ENCODE measurements at places on chromosomes 11 and 22.

DNA sequence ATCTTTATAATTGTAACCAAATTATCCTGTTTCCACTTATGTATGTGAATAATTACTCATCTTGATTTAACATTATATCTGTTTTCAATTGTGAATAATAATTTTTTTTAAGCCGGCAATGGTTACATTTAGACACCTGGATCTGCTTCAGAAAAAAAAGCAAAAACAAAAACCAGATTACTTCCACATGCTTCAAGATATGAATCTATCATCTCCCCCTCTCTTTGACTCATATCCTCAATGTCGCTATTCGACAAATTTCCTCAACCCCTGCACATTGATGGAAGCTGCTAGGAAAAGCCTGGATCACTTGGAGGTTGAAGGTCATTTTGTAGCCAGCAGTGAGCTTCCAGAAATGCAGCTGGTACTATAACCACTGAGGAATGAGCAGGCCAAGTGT is 42.7 kb downstream of the SLC1A2 start:
- DNase-seq, result no peak

GRCh38 chr22:30459181-30460052 is 12.4 kb downstream of the SEC14L3 start:
- no peak for DNase-seq

DNA sequence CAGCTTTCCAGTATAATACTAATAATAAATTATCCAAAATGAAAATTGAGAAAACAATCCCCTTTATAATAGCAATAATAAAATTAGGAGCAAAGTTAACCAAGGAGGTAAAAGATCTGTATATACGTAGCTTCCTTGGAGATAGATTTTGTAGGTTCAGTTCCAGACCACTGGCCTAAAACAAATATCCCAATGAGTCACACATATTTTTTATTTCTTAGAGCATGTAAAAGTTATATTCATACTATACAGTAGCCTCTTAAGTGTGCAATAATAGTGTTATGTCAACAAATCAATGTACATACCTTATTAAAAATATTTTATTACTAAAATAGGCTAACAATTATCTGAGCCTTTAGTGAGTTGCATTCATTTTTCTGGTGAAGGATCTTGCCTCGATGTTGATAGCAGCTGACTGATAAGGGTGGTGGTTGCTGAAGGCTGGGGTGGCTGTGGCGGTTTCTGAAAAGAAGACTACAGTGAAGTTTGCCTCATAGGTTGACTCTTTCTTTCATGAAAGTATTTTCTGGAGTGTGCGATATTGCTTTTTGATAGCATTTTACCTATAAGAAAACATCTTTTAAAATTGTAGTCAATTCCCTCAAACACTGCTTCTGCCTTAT is 178.5 kb downstream of the ARHGAP42 start:
- no peak for DNase-seq

DNA sequence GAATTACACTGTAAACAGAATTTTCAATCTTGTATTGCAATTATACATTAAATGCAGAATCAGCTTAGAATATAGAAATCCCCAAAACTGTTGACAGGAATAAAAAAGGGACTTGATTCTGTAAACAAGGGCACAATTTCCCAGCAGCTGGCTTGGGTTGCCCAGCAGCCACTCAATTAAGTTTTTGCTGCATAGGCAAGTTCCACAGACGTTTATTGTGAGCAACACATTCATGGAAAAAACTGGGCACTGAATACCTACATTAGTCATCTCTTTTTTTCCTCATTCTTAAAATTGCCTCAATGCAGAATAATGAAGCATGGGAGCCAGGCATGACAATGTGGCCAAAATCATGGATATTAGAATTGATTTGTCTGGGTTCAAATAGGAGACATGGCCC is 421.8 kb upstream of the ANO5 start:
- no peak for DNase-seq

DNA sequence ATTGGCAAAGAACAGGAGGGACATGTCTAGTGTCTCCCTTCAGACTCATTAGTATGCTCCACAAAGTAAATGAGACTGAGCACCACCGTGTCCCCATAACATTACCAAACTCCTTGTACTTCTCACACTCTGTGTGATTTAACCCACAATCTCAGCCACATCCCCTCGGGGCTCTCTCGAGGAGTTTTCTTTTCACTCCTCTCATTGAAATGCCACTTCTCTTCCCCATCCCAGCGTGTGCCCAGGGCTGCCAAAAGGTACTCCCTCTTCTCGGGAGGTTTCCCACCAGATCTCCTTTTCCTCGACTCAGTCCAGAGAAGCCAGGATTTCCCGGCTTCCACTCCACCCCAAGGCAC is 1.1 kb downstream of the RBFOX2 start:
- no peak for DNase-seq

DNA sequence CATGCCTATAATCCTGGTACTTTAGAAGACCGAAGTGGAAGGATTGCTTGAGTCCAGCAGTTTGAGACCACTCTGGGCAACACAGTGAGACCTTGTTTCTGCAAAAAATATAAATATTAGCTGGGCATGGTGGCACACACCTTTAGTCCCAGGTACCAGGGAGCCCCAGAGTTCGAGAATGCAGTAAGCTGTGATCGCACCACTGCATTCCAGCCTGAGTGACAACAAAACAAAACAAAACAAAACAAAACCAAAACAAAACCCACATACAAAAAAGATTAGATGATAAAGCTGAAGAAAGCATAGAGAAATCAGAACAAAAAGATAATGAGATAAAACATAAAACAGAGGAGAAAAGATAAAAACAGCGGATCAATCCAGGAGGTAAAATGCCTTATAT is 62.1 kb downstream of the TCF20 start:
- no peak for DNase-seq

GRCh38 chr11:128735935-128736605 is 42.2 kb downstream of the FLI1 start:
- DNase-seq, result no peak

GRCh38 chr11:101552888-101553287 is 30.9 kb downstream of the TRPC6 start:
- no peak for DNase-seq

GRCh38 chr11:97548280-97548679 is 1158.5 kb downstream of the JRKL start:
- DNase-seq, result no peak

GRCh38 chr22:44452531-44453420 is 45.3 kb downstream of the RTL6 start:
- DNase-seq, result no peak

- no peak for DNase-seq
Measured at GRCh38 chr11:64164392-64165312, 1.3 kb downstream of the MACROD1 start.

- no peak for DNase-seq
Measured at GRCh38 chr11:112175599-112175952, 264 bp downstream of the BCO2 start.

GRCh38 chr11:119590651-119591351 is 138.2 kb downstream of the NECTIN1 start:
- DNase-seq, result no peak

DNA sequence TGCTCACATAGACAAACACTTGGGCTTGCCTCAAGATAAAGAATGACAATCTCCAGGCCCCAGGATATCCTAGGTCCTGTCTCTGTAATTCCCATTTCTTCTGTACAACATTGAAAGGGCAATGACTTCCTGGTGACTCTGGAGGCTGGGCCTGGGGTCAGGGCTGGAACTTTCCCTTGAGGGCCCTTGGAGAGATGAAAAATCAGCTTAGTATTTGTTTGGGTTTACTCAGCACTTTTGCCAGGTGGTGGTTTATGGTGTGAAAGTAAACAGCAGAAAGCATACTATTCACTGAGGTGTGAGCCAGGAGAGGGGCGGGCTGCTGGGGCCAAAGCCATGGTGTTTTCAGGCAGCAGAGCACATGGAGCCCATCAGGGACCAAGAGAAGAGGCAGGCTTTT is 214.7 kb upstream of the NARS2 start:
- no peak for DNase-seq

- no peak for DNase-seq
Measured at GRCh38 chr11:27869701-27870100, 169.4 kb upstream of the BDNF start.

DNA sequence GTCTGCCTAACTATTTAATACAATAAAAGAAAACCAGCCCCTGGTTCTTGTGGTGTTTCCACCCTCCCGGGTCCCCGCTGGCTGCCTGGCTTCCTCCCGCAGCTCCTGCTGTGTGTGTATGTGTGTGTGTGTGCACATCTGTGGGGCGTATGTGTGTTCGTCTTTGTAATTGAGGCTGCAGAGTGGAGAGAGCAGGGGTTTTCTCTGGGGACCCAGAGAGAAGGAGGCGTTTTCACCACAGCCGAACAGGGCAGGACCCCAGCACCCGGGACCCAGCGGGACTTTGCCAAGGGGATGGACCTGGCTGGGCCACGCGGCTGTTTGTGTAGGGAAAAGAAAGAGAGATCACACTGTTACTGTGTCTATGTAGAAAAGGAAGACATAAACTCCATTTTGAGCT is 42.7 kb downstream of the IGLL1 start:
- DNase-seq, result no peak

DNA sequence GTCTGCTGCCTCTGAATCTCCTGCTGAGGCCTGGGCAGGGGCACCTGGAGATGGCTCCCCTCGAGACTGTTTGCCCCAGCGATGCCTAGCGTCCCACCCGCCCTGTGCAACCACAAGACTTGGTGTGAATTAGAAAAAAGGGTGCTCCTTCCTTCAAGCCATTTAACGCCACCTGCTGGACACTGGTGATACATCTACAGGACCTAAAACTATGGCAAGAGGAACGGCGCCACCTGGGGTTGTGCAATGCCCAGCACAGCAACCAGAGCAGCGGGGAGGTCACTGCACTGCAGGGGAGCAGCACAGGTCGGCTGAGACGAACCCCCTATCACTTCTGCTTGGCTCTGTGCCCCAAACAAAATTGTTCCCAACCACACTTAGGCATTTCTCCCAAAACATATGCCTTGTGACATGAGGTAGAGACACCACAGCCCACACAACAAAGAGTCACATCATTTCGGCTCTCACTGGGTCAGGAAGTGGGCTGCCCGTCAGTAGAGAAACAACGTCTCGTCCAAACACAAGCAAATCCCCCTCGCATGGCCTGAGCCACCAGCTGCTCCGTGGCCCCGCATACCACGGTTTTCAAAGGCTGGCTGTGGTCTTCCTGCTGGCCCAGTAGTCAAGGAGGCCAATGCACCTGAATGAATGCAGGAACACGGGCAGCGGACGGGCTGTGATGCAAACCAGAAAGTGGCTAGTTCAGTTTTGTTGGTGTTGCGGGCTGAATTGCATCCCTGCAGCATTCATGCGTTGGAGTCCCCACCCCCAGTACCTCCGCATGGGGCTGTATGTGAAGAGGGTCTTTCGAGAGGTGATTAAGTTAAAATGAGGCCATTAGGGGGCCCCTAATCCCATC is 171.9 kb downstream of the SHANK2 start:
- DNase-seq, result peak; percentile 64

DNA sequence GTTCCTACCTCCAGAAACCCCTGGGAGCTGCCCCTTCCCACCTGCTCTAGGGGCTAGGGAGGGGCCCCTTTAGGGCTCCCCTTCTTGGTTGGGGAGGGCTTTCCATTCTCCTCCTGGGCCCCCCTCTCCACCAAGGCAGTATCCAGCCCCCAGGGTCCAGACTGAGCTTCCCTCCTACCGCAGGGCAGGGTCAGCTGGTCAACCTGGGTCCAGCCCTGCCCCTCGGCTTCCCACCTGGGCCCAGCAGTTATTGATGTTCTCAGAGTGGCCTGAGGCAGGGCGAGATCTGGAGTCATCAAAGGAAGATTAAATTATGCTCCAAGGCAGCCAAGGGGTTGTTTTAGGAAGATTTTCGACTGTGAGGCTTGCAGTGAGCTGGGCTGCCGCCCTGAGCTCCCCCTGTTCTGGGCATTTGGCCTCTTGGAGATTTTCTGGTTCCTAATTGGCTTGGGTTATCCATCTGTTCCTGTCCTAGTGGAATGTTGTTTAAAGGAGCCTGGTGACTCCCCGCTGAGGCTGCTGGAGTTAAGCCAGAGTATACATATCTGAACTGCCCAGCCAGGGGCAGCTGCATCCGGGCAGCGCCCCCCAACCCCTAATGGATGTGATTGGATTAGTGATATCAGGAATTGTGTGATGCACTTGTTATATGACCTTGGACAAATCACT is 1.8 kb upstream of the SLC22A8 start:
- DNase-seq, result no peak

GRCh38 chr22:48713272-48714205 is 1114.1 kb downstream of the BRD1 start:
- DNase-seq, result no peak

DNA sequence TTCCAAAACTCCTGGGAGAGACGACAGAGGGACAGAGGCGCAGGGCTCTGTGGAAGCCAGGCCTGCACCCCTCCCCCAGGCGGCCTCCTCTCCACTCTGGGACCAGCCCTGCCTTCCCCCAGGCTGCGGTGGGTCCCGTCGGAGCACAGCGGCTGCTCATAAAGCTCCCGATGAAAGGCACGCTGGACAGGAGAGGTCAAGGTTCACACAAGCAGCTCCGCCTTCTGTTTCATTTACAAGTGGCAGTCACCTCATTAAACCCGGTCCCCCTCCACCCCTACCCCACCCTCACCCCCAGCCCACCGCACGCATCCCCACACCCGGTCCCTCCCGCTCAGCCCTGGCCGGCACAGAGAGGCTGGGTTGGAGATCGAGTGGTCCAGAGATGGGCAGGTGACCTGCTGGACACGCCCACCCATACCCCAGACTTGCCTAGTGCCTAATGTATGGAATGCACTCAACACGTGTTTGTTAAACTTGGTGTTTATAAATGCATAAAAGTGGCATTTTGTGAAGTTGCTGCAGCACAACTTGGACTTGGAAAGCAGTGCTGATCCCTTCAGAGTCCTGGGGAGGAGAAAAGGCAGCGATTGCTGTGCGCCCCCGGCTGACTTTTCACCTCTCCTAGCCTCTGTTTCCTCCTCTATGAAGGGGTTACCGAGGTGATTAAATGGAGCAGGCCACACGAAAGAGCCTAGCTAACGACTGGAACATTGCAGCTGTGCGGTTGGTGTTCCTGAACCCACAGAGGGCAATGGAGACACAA is 26.0 kb downstream of the RPUSD4 start:
- no peak for DNase-seq

DNA sequence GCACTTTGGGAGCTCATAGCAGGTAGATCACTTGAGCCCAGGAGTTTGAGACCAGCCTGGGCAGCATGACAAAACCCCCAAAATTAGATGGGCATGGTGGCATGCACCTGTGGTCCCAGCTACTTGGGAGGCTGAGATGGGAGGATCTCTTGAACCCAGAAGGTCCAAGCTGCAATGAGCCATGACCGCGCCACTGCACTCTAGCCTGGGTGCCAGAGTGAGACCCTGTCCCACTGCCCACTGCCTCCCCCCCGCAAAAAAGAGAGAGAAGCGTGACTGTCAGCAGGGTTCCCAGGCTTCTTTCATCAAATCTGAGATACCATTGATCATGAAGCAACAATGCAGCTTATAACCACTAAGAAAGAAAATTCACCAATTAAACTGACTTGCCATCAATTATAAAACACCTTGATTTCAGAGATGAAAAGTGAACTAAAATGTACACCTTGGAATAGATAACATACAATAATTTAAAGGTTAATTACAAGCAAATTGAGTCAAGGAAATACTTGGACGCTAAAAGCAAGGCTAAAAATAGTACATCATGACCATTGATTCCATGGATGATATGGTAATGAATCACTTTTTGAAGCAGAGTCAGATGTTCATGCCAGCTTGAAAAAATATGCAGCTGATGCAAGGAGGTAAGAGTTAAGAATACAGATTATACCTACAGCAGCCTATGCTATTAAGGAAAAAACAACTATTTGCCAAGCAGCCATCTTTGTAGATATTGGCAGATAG is 90.8 kb upstream of the ALKBH3 start:
- peak; percentile 73 for DNase-seq

GRCh38 chr11:126585774-126586491 is 230.4 kb downstream of the ST3GAL4 start:
- DNase-seq, result peak; percentile 68

All from HS-27A (cell line).